ENCODE measurements at places on chromosomes 1 and 21. TPM values are rescaled to one million over a fixed set of nuclear protein-coding genes. Genes with fewer than 3 reads are reported as not detected.
A peak's percentile ranks its signal among the peaks of the same experiment; 100 is the strongest.

DNA sequence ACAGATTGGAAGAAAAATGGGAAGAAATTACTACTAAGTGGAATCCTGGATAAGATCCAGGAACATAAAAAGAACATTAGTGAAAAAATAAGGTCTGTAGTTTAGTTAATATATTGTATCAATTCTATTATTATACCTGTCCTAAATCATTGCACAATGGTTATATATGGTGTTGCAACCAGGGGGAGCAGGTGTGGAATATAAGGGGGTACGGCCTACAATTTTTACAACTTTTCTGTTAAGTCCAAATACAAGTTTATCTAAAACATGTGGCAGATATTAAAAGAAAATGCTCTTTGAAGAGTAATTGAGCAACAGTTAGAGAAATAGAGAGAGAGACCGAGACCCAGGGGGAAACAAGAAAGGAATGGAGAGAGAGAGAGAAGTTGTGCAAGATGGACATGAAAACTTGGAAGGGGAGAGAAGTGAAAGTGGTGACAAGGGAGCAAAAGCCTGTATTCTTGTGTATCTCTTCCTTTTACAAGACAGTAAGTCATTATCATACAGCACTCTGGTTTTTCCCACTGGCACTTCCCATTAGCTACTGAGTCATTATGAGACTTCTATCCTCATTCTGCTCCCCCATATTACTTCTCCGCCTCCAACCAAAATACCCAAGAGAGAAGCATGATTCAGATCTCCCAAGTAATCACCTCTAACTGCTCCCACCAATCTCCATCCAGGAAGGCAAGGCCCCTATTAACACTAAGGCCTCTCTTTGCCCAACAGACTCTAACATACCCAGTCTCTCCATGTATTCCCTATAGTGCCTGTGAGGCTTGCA, 22.3 kb upstream of the TRAF3IP3 start:
- no peaks in the 10 kb centered on the region for H3K27me3 ChIP-seq
- DNase-seq, result no peak
- H3K4me1 ChIP-seq, result peaks cover 51% of the 10 kb centered on the region
- peak overlapping the region; percentile 15 for H3K4me3 ChIP-seq

The IPP gene
- total RNA-seq, result 15.6 TPM

The RIPPLY3 gene
- not detected for total RNA-seq

DNA sequence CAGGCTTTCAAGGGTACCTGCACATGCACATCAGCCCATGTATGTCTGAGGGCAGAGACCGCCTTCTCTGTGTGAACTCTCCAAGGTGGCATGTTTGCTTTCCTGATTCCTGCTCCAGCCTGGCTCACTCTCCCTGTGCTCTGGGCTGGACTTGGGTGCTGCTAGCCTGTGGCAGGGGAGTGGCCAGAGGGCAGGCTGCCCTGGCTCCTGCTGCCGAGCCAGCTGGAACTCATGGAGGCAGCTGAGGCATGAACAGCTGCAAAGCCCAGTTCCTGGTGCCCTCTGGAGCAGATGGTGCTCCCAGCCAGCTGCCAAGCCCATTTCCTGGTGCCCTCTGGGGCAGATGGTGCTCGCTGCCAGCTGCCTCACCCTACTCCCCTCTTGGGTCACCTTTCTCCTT, 7.6 kb downstream of the UBL4B start:
- DNase-seq, result no peak
- no peak overlapping the region for H3K4me3 ChIP-seq
- H3K36me3 ChIP-seq, result peaks cover 3% of the 10 kb centered on the region
- H3K27ac ChIP-seq, result no peak overlapping the region
- H3K27me3 ChIP-seq, result peaks cover 12% of the 10 kb centered on the region
- H3K4me1 ChIP-seq, result no peaks in the 10 kb centered on the region

- H3K27me3 ChIP-seq, result peaks cover 32% of the 10 kb centered on the region
- DNase-seq, result no peak
- H3K27ac ChIP-seq, result no peak overlapping the region
- H3K36me3 ChIP-seq, result no peaks in the 10 kb centered on the region
- H3K4me1 ChIP-seq, result no peaks in the 10 kb centered on the region
These were observed 27.3 kb downstream of the ZNF691 start for GRCh38 chr1:42873670-42874069.

The NT5C1A gene
- total RNA-seq, result 0.74 TPM

The DYNLT5 gene
- total RNA-seq, result not detected

The CCDC17 gene
- 2.5 TPM for total RNA-seq

- no peak overlapping the region for H3K27ac ChIP-seq
- no peaks in the 10 kb centered on the region for H3K27me3 ChIP-seq
- no peaks in the 10 kb centered on the region for H3K4me1 ChIP-seq
- H3K36me3 ChIP-seq, result no peaks in the 10 kb centered on the region
These were observed 205.0 kb downstream of the HMCN1 start for GRCh38 chr1:185939142-185939541.

DNA sequence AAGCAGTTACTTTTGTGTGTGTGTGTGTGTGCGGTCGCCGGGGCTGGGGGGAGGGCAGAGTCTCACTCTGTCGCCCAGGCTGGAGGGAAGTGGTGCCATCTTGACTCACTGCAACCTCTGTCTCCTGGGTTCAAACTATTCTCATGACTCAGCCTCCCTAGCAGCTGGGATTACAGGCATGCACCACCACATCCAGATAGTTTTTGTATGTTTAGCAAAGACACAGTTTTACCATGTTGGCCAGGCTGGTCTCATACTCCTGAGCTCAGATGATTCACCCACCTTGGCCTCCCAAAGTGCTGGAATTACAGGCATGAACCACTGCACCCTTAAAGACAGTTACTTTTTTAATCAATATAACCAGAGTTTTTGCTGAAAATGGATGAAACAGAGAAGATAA, 207.0 kb downstream of the PTPRC start:
- H3K27me3 ChIP-seq, result no peaks in the 10 kb centered on the region
- H3K27ac ChIP-seq, result no peak overlapping the region
- no peak overlapping the region for H3K4me3 ChIP-seq

- H3K27ac ChIP-seq, result no peak overlapping the region
- H3K4me3 ChIP-seq, result no peak overlapping the region
- no peaks in the 10 kb centered on the region for H3K4me1 ChIP-seq
- no peak for DNase-seq
- no peaks in the 10 kb centered on the region for H3K27me3 ChIP-seq
These were observed 70.9 kb upstream of the ADGRL2 start for GRCh38 chr1:81729818-81730217.

GRCh38 chr21:35059742-35060141, 10.6 kb upstream of the RUNX1 start:
- H3K4me1 ChIP-seq, result peaks cover 60% of the 10 kb centered on the region
- peak overlapping the region; percentile 59 for H3K27ac ChIP-seq
- peaks cover 3% of the 10 kb centered on the region for H3K36me3 ChIP-seq
- H3K27me3 ChIP-seq, result no peaks in the 10 kb centered on the region
- DNase-seq, result no peak

- H3K27me3 ChIP-seq, result no peaks in the 10 kb centered on the region
- H3K27ac ChIP-seq, result no peak overlapping the region
- H3K36me3 ChIP-seq, result peaks cover 56% of the 10 kb centered on the region
- no peaks in the 10 kb centered on the region for H3K4me1 ChIP-seq
These were observed 14.0 kb downstream of the PPIE start for GRCh38 chr1:39752703-39753102.

The SYCP1 gene
- total RNA-seq, result not detected

DNA sequence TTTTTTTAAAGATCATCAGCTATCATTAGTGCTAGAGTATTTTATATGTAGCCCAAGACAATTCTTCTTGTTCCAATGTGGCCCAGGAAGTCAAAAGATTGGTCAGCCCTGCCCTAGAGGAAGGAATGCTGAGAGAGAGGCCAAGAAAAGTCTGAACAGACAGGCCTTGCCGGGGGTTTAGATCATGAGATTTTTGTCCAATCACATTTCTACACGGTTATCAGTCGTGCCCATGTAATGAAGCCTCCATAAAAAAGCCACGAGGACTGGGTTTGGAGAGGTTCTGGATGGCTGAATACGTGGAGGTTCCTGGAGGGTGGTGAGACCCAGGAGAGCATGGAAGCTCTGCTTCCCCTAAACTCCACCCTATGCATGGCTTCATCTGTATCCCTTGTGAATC, 24.3 kb upstream of the ENO1 start:
- peaks cover 44% of the 10 kb centered on the region for H3K4me1 ChIP-seq
- peaks cover 13% of the 10 kb centered on the region for H3K36me3 ChIP-seq
- H3K27me3 ChIP-seq, result no peaks in the 10 kb centered on the region
- H3K27ac ChIP-seq, result peak overlapping the region; percentile 68
- DNase-seq, result no peak

GRCh38 chr1:6026095-6026809, 19.4 kb upstream of the KCNAB2 start:
- DNase-seq, result peak; percentile 91
- no peaks in the 10 kb centered on the region for H3K27me3 ChIP-seq
- H3K36me3 ChIP-seq, result peaks cover 58% of the 10 kb centered on the region
- peaks cover 44% of the 10 kb centered on the region for H3K4me1 ChIP-seq

GRCh38 chr21:36932161-36932816, 34.2 kb downstream of the HLCS start:
- no peaks in the 10 kb centered on the region for H3K4me1 ChIP-seq
- no peaks in the 10 kb centered on the region for H3K27me3 ChIP-seq
- peaks cover 17% of the 10 kb centered on the region for H3K36me3 ChIP-seq
- no peak for DNase-seq

DNA sequence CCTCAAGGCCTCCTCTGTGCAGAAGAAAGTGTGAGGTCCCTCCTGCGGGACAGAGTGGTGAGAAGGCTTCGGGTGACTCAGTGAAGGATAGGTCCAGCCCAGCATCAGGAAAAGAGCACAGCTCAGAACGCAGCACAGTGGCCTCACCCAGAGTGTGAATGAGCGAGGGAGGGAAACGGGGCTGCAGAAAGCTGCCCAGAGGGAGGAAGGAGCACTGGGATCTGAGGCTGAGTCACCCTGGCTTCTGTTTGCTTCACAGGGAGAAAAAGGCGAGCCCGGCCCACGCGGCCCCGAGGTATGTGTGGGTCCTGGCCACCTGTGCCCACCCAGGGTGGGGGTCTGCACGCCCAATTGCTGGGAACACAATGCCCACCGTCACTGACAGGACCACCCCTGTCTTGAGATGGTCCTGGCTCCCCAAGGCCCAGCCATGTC, 24.3 kb downstream of the COL6A2 start:
- no peak overlapping the region for H3K27ac ChIP-seq
- no peaks in the 10 kb centered on the region for H3K36me3 ChIP-seq
- no peaks in the 10 kb centered on the region for H3K27me3 ChIP-seq
- DNase-seq, result no peak
- no peak overlapping the region for H3K4me3 ChIP-seq
- H3K4me1 ChIP-seq, result no peaks in the 10 kb centered on the region

- peaks cover 6% of the 10 kb centered on the region for H3K4me1 ChIP-seq
- no peaks in the 10 kb centered on the region for H3K27me3 ChIP-seq
- H3K36me3 ChIP-seq, result peaks cover 3% of the 10 kb centered on the region
- no peak overlapping the region for H3K27ac ChIP-seq
- no peak for DNase-seq
These were observed 10.6 kb upstream of the LRRC39 start for GRCh38 chr1:100188617-100189016.

DNA sequence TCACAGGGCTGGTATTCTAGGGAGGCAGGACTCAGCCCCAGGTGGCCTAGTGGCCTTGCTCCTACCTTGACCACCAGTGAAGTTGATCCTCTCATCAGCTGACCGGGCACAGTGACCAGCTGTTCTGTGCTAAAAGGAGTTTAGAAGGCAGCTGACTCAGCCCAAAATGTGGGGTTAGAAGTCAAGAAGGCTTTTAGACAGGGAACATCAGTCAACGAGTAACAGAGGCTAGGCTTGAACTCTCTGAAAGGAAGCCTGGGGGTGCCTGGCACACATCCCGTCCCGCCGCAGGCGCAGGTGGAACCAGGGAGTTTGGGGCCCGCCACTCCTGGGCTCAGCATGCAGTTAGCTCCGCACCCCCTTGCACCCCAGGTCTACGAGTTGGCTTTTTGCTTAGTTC, 114.9 kb upstream of the SLC45A1 start:
- peaks cover 3% of the 10 kb centered on the region for H3K27me3 ChIP-seq
- no peak overlapping the region for H3K4me3 ChIP-seq
- peaks cover 2% of the 10 kb centered on the region for H3K4me1 ChIP-seq
- no peak for DNase-seq
- no peaks in the 10 kb centered on the region for H3K36me3 ChIP-seq

The RNU11 gene
- not detected for total RNA-seq

- peak overlapping the region; percentile 73 for H3K27ac ChIP-seq
- peaks cover 12% of the 10 kb centered on the region for H3K36me3 ChIP-seq
These were observed 4.9 kb upstream of the GBP1 start for GRCh38 chr1:89069951-89070350.

- H3K4me1 ChIP-seq, result peaks cover 38% of the 10 kb centered on the region
- no peaks in the 10 kb centered on the region for H3K36me3 ChIP-seq
- no peak overlapping the region for H3K4me3 ChIP-seq
These were observed 63.5 kb downstream of the DNTTIP2 start for GRCh38 chr1:93815366-93816110.

DNA sequence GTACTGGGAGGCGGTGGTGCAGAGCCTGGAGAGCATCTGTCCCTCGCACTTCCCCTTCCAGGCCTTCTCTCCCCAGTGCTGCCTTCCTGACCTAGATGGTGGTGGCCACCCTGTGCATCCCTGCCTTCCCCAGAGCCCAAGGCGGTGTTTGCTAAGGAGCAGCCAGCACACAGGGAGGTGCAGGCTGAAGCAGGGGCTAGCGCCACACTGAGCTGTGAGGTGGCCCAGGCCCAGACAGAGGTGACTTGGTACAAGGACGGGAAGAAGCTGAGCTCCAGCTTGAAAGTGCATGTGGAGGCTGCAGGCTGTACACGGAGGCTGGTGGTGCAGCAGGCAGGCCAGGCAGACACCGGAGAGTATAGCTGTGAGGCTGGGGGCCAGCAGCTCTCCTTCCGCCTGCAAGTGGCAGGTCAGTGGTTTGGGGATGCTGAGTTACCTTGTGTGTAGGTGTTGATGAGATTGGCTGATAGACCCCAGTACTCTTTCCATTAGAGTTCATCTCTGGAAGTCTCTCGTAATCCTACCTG, 51.6 kb downstream of the OBSCN start:
- DNase-seq, result no peak
- no peaks in the 10 kb centered on the region for H3K4me1 ChIP-seq
- no peaks in the 10 kb centered on the region for H3K27me3 ChIP-seq
- H3K27ac ChIP-seq, result no peak overlapping the region

The LRRN2 gene
- total RNA-seq, result not detected

DNA sequence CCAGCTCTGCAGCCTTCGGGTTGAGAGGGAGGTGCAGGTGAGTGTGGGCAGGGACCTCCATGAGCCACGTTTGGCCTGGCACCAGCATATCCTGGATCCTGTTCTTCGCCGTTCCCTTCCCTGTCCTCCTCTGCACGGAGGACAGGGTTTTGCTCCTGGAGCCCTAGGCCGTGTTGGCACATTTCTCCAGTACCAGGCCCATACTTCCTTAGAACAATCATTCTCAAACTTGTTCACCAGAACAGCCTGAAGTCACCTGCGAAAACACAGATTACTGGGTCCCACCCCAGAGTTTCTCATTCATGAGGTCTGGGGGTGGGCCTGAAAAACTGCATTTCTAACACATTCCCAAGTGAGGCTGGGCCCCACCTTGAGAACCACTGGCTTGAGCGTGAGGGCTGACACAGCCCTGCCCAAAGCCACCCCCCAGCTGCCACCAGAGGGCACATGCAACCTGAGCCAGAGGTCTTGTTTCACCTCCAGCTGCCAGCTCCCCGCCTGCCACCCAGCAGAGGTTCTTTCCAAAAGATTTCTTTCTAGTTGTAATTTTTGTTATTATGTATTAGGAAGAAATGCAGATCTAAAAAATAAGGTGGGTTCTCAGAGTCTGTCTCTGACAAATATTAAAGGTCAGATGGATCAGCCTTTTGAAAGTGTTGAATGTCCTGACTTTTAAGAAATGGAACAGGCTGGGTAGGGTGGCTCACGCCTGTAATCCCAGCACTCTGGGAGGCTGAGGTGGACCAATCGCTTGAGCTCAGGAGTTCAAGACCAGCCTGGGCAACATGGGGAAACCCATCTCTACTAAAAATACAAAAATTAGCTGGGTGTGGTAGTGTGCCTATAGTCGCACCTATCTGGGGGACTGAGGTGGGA, 39.6 kb upstream of the LDLRAP1 start:
- DNase-seq, result peak; percentile 42
- H3K4me1 ChIP-seq, result no peaks in the 10 kb centered on the region
- H3K36me3 ChIP-seq, result peaks cover 18% of the 10 kb centered on the region
- H3K4me3 ChIP-seq, result no peak overlapping the region
- H3K27ac ChIP-seq, result no peak overlapping the region
- peaks cover 6% of the 10 kb centered on the region for H3K27me3 ChIP-seq

The SDE2 gene
- total RNA-seq, result 22.3 TPM

Data from activated T-helper 2 cell treated with anti-CD3 and anti-CD28 coated beads, Interferon-gamma antibody, Interleukin-2, Interleukin-4, amounts not matched to agents 10 μg/mL and 5 μg/mL and 100 μg/mL, durations not matched to agents 14 hours and 24 hours and 36 hours (primary cell).